ENCODE measurements at places on chromosomes 16 and 17.

GRCh38 chr17:17151541-17151940, 54.6 kb downstream of the PLD6 start:
- DNase-seq, result no peak

- peak; percentile 16 for DNase-seq
Measured at GRCh38 chr17:48241131-48241591, 133.6 kb downstream of the SNX11 start.

- DNase-seq, result no peak
Measured at GRCh38 chr17:82222816-82223215, 6.0 kb upstream of the SLC16A3 start.

DNA sequence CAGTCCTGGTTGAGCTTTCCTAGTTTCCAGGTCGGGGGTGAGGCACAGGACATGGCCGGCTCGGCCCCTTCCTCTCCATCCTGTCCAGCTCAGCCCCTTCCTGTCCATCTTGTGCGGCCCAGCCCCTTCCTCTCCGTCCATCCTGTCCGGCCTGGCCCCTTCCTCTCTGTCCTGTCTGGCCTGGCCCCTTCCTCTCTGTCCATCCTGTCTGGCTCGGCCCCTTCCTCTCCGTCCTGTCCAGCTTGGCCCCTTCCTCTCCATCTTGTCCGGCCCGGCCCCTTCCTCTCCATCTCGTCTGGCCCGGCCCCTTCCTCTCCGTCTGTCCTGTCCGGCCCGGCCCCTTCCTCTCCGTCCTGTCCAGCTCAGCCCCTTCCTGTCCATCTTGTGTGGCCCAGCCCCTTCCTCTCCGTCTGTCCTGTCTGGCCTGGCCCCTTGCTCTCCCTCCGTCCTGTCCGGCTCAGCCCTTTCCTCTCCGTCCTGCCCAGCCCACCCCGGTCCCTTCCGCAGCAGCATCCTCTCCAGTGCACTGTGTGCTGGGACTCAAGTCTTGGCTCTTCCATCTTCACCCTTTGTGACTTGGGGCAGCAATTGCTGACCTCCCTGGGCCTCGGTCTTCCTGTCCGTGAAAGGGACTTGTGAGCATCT, 5.5 kb upstream of the ZNF750 start:
- DNase-seq, result no peak

GRCh38 chr16:88469615-88470395, 16.7 kb downstream of the ZFPM1 start:
- peak; percentile 40 for DNase-seq

- peak; percentile 78 for DNase-seq
Measured at GRCh38 chr17:75515496-75516254, at the start of gene CASKIN2. Gene CASKIN2 (minus strand): TSS chr17:75515537. CDS start chr17:75513804, 1,733 bp downstream.

GRCh38 chr17:18988546-18989173, 15.9 kb downstream of the FAM83G start:
- DNase-seq, result no peak

GRCh38 chr17:11638700-11639265, 40.5 kb downstream of the DNAH9 start:
- DNase-seq, result no peak

- DNase-seq, result no peak
Measured at GRCh38 chr16:79101491-79101890, 499.0 kb downstream of the MAF start.

DNA sequence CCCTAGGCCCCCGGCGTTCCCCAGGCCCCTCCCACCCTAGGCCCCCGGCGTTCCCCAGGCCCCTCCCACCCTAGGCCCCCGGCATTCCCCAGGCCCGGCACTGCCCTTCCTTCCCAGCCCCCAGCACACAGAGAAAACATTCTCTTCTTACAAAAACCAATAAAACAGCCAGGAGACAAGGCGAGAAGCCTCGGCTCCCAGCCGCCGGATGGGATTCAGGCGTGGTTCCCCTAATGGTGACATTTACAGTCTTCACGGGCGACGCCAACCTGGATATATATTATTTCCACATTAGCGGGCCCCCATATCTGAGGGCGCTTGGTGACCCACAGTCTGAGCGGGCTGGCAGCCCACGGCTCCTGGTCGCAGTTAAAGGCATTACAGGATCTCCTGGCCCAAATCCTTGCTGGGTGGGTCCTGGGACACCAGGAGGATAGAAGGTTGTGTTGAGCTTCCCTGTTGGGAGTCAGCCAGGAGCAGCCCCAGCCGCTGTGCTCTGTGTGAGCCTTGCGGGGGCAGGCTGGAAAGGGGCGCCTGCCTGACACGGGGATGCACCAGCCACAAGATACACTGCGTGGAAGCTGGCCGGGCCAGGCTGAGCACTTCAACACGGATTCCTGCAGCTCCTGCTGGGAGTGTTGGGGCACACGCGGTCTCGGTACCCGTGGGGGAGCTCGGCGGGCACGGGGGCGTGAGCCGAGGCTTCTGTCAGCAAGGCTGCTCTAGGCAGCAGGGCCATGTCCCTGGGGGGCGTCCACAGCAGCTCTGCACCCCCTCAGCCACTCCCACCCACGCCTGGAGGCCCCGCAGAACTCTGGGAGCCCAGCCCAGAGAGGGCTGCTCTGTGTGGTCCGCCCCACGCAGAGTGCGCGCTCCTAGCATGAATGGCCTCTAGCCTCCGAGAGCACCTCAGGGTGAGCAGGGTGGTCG, 83.7 kb downstream of the LMF1 start:
- no peak for DNase-seq
